Stimulated activated CD4-positive, alpha-beta T cell treated with anti-CD3 and anti-CD28 coated beads, Interleukin-4, amount 100 ng/mL, for 24 hours (primary cell): ENCODE measurements at places on chromosomes 16 and 17.

- no peak for DNase-seq
Observed at GRCh38 chr16:77937473-77938149, 84.7 kb upstream of the CLEC3A start.

- no peak for DNase-seq
Observed at GRCh38 chr17:6695565-6695964, 17.6 kb downstream of the SLC13A5 start.

DNA sequence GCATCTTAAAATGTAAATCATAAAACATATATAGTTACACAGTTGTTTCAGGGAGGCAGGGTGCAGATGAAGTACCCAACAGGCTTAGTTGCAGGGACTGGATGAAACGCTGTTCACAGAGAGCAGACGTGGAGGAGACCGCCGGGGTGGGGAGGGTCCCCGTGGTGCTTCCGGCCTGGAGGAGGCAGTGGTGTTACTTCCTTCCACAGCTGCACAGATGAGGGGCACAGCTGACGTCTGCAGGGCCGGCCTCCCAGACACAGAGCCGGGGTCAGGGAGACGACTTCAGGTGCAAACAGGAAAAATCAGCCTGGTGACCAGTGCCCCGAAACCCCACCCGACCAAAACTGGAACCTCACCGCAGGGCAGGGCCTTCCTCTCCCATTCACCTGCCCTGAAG is 17.1 kb downstream of the SPIRE2 start:
- peak; percentile 21 for DNase-seq

- peak; percentile 30 for DNase-seq
Observed at GRCh38 chr17:45227926-45228762, 6.5 kb downstream of the FMNL1 start.

DNA sequence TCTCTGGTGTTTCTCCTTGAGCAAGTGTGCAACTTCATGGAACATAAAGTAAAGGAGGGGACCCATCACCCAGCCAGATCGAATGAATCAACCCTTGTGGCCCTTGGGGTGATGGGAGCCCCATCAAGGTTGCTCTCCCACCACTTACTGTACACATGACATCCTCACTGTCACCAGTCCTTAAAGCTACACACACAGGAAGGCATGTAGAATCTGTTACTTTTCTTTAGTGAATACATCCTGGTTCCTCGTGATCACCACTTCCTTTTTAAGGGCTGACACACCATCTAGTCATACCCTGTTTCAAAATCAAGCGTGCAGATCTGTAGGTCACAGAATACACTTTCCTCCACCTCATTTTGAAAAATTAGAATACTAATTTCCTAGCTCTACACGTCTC is 22.6 kb upstream of the MPHOSPH6 start:
- peak; percentile 21 for DNase-seq

DNA sequence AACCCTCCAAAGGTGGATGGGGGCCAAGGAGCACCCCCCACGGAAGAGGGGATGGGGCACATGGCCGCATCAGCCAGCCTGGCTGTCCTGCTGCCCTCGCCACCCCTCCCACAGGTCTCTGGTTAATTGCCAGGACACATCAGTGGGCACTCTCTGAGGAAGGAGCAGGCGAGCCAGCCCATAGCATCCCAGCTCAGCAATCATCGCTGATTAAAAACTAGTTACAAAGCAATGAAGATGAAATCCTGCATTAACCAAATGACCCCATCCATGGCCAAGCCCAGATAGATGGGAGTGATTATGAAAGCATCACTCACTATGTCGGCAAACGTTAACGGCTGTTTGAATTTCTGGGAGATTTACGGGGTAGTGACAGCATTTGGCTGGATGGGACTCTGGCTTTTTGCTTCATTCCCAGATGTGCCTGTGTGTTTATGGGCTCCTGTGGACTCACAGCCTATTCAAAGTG is 45.3 kb downstream of the CCDC182 start:
- DNase-seq: no peak

DNA sequence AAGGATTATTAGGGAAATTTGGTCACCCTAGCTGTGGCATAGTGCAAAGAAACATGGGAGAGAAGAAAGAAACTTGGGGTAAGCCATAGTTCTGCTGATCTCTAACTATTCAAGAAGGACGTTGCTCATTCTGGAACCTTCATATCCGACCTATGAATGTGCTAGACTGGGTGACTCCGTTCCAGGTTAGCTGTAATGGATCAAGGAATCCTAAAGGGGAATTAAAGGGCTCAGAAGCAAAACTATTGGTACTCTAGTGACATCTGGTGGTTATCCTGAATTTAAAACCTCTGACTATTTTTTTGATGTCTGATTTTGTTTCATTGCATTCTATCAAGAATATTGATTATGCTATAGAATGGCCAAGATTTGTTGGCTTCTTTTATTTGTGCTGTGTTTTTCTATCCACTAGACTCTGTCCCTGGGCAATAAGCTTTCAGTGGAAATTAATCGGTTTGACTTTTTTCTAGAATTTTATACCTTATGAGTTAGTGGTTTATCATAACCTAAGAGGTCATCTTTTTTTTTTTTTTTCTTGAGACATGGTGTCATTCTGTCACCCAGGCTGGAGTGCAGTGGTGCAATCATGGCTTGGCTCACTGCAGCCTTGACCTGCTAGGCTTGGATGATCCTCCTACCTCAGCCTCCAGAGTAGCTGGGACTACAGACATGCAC is 19.5 kb downstream of the PCTP start:
- no peak for DNase-seq

- no peak for DNase-seq
Observed at GRCh38 chr17:16262201-16262600, 45.2 kb downstream of the PIGL start.

DNA sequence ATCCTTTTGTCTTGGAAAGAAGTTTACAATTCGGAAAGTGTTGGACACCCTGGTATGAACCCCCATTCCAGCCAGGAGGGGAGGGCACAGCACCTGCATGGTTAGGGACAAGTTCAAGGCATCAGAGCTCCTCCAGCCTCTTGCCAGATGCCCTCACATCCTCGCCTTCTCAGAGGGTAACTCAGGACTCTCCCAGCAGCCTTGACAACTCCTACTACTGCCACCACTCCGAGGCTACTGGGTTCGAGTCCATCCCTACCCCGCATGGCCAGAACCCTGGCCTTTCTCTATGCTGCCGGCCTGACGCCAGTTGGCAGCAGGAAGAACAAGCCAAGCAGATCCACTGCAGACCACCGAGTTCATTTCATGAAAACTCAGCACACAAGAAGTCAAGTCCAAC is 34.1 kb downstream of the AXIN2 start:
- DNase-seq: no peak
